ENCODE measurements at places on chromosomes 7 and 10. TPM values are rescaled to one million over a fixed set of nuclear protein-coding genes. Genes with fewer than 3 reads are reported as not detected.

DNA sequence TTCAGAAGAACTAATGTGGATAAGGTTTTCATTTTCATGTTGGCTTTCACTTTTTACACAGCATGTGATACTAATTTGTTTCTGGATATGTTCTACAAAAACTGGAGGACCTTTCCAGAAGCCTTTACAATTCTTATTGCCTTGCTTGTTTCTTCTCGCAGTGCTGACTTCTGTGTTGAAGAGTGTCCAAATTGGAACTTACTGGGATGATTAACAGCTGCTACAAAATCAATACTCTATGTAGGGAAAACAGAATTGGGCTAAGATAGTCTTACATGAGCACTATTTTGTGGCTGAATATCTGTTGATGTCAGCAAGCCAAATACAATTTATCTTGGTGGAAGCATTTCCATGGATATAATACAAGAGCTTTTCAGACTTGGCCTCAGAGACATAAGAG is 351.2 kb downstream of the DGKB start:
- no peak for DNase-seq

- DNase-seq, result no peak
These were observed 63.1 kb downstream of the CYTH3 start for GRCh38 chr7:6209340-6209739.

DNA sequence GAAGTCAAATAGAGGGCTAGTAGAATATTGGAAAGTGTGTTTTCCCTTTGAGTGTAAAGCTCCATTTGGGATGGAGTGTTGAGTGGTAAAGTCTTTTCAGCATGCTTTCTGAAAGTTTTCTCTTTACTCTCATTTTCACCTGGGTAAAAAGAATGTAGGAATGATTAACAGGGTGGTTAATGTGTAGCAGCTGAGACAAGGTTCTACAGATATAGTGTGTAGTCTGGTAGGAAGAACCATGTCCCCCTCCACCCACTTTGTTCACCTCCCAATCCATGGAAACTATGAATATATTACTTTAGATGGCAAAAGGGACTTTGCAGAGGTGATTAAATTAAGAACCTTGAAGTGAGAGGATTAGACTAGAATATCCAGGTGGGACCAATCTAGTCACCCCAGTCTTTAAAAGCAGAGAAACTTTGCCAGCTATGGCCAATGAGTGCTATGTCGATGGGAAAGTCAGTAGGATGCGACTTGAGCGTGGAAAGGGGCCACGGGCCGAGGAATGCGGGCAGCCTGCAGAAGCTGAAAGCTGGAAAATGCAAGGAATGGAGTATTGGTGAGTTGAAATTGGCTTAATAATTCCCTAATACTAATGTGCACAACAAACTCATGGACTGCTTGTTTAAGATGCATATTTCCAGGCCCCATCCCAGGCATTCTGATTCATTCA is 166.3 kb upstream of the AHR start:
- no peak for DNase-seq

Gene CFAP58
- not detected for polyA plus RNA-seq

Gene CALML3
- polyA plus RNA-seq, result not detected

- no peak for DNase-seq
These were observed 136.3 kb downstream of the KCNMA1 start for GRCh38 chr10:77501152-77501845.

GRCh38 chr10:70381471-70382421 is 679 bp downstream of the LRRC20 start:
- peak; percentile 25 for DNase-seq

GRCh38 chr7:7099584-7100014 is 82.7 kb upstream of the C1GALT1 start:
- DNase-seq, result no peak

- no peak for DNase-seq
These were observed 35.9 kb upstream of the WIPF3 start for GRCh38 chr7:29770371-29770770.

GRCh38 chr10:118256825-118257570 is 85.1 kb downstream of the FAM204A start:
- DNase-seq, result no peak

- no peak for DNase-seq
These were observed 32.1 kb upstream of the PTPN12 start for GRCh38 chr7:77504951-77505350.

Gene SMO
- polyA plus RNA-seq, result not detected

DNA sequence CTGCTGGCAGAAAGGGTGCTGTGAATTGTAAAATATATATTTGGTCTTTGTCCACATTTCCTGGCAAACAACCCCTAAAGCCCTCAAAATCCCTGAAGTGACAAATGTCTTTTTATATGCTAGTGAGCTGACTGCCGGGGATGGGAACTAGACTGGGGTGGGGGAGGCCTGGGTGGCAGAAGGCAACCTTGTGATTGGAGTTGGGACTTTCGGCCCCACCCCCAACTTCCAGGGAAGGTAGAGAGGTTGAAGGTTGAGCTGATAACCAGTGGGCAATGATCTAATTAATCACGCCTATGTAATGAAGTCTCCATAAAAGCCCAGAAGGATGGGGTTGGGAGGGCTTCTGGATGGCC is 2.7 kb downstream of the EPHA1 start:
- DNase-seq, result no peak

DNA sequence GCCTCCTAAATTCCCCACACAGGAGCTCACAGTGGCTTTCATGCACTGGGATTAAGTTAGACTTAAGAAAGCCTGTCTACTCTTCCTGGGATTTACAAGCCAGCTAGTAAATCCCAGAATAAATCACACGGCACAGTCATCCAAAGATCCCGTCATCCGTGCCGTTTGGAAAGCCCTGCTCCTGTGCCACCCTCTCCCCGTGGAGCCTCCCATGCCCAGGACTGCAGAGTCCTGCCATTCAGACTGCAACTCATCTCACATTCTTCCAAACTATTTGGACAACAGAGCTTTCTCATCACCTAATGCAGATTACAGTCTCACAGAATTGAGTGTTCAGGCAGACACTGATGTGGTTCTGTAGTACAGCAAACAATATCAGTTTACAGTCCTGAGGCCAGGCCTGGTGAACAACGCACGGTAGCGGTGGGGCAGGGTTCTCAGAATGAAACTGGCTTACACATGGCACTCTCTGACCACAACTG is 166.5 kb downstream of the EGFR start:
- DNase-seq, result no peak

Gene ABCB4
- 23.4 TPM for polyA plus RNA-seq

Gene FAM180A
- polyA plus RNA-seq, result not detected
